ENCODE measurements at places on chromosomes 7 and 10. TPM values are rescaled to one million over a fixed set of nuclear protein-coding genes. Genes with fewer than 3 reads are reported as not detected.

EBLN1 gene
- not detected for total RNA-seq

TUBAL3 gene
- total RNA-seq, result 0.39 TPM

PRSS37 gene
- not detected for total RNA-seq

FKBP9 gene
- total RNA-seq, result 74.3 TPM

MBL2 gene
- 0.46 TPM for total RNA-seq

GNGT1 gene
- 0.54 TPM for total RNA-seq

PPP1R3A gene
- not detected for total RNA-seq

PDE1C gene
- not detected for total RNA-seq

C10orf53 gene
- not detected for total RNA-seq

MNX1 gene
- 36.5 TPM for total RNA-seq

CPA4 gene
- 0.59 TPM for total RNA-seq

All from Caco-2 (cell line).